ENCODE measurements at places on chromosomes 5 and 9.

GRCh38 chr9:4430432-4431261 is 59.6 kb upstream of the SLC1A1 start:
- no peak for DNase-seq

- no peak for DNase-seq
Measured at GRCh38 chr9:86494644-86495111, 140.5 kb upstream of the TUT7 start.

- DNase-seq: no peak
Measured at GRCh38 chr9:108783731-108784495, 71.9 kb downstream of the ACTL7B start.

- DNase-seq: no peak
Measured at GRCh38 chr5:33817301-33817700, 74.5 kb downstream of the ADAMTS12 start.

DNA sequence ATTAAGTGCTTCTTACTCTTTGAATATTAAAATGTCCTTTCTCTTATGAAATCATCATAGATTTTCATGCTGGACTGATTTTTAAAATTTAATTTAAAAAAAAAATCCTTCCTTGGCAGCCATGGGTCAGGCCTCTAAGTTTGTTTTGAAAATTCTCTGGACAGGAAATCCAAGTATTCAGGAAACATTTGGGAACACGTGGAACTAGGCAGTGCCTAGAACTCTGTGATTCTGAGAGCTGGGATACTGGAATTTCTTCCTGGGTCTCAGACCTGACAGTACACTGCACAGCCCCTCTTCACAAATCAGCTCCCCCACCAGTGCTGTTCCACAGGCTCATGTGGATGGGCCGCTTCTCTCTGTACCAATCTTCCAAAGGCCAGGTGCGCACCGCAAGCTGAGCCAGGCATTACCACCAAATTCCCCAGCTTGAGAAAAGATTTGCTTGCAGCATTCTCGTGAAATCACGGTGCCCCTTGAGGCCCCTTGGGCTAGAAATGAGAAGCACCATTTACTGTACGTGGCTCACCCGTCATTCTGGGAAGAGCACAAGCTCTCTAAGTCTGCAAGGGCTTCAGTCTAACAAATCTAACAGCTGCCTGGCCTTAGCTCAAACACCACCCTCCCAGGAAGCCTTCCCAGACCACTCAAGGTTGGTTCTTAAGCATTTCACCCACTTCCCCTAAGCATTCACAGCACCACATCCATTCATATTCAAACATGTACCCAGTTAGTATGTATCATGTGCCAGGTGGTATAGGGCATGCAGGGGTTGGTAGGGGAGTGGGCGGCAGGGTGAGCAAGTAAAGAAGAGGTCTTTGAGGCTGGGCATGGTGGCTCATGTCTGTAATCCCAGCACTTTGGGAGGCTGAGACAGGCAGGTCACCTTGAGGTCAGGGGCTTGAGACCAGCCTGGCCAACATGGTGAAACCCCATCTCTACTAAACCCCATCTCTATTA is 26.5 kb downstream of the B4GALT1 start:
- DNase-seq: peak; percentile 9

DNA sequence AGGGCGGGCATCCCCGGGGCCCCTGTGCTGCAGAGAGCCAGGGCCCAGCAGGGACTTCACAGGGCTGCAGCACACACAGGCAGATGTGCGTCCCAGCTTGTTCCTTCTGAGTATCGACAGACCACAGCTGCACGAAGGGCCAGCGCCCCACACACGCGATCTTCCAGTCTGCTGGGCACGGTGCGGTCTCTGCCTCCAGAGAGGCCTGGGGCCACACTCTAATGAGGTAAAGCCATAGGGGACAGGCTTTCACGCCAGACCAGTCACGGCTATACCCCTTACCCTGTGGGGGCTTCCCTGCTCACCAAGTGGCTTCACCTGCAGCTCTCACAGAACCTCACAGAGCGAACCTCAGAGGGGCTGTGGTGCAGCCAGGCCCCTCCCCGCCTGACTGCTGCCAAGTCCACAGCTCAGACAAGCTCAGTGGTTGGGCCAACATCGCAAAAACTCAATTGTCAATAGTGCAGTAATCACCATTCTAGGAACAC is 82.2 kb downstream of the SHB start:
- DNase-seq: no peak

- no peak for DNase-seq
Measured at GRCh38 chr5:103456476-103456875, 106.1 kb downstream of the NUDT12 start.

DNA sequence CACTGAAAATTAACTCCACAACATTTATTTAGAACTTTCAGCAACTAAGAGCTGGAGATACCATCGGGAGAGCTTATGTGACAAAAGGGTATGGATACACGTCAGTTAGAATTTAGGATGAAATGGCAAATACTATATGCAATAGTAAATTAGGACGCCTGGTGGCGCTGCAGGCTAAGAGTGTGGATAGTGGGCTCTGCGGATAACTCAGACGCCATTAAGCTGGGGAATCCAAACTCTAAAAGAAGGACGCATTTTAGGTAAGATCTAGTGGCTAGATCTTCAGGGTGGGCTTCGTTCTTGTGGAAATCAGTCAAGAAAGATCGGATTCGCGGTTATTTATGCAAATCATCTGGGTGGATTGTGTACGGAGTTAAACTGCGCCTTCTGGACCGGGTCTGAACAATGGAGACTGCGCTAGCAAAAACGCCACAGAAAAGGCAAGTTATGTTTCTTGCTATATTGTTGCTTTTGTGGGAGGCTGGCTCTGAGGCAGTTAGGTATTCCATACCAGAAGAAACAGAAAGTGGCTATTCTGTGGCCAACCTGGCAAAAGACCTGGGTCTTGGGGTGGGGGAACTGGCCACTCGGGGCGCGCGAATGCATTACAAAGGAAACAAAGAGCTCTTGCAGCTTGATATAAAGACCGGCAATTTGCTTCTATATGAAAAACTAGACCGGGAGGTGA is at the start of gene PCDHB5:
TSS of gene PCDHB5 (plus strand) at position 177 of the 688 bp plus-strand sequence. CDS start at position 406, 229 bp downstream.
- DNase-seq: no peak
